Tongue (tissue), 3 donors: ENCODE measurements at places on chromosomes 13 and 19.

- no peak for DNase-seq
Measured at GRCh38 chr13:59684105-59684504, 479.6 kb downstream of the DIAPH3 start.

- no peak for DNase-seq
Measured at GRCh38 chr19:15110418-15110815, 3.2 kb downstream of the SYDE1 start.

- peak; percentile 72 for DNase-seq
Measured at GRCh38 chr13:23159205-23159759, 21.5 kb upstream of the SGCG start.

DNA sequence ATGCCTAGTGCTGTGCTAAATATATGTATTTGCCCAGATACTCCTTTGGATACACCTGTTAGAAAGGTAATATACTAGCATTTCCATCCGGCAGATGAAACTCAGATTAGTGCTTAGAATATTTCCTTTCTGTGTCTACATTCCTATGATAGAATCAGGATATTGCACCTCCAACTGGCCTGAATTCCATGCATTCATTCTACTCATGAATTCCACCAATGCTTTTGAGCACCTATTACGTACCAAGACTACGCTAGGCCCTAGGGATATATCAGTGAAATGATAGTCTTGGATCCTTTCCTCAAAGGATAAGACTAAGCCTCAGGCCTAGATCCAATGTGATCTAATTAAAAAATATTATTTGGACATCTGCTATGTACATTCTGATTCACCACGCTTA is 223.8 kb upstream of the SERP2 start:
- DNase-seq: no peak

- no peak for DNase-seq
Measured at GRCh38 chr13:75222031-75222430, 259.9 kb downstream of the TBC1D4 start.

DNA sequence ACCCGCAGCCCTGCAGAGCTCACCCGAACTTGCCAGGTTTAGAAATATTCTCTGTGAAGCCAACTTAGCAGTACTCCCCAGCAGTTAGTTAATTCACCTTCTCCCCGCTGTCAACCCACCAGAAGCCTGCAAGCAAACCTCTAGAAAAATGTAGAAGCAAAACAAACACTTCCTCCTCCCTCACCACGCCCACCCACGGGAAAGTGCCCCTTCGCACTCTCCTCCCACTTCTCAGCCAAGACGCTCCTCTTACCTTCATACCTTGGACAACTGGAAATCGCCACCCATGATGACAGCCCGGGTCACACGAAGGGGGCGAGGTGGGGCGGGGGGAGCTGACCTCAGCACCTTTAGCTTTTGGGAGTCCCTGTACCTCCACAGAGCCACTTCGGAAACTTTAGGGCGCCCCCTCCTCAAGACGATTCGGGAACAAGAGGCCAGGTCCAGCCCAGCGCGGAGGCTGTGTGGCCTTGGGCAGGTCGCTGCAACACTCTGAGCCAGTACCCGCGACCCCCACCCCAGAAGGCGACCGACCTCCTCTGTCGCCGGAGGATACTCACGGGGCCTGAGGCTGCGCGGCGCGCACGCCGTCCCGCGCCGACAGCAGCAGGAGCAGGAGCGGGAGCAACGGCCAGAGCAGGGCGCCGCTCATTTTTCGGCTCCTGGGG is 485 bp downstream of the CPAMD8 start:
- DNase-seq: peak; percentile 45

- DNase-seq: no peak
Measured at GRCh38 chr13:106690779-106691178, 122.8 kb upstream of the ARGLU1 start.

- peak; percentile 70 for DNase-seq
Measured at GRCh38 chr13:106520251-106521054, 15.0 kb downstream of the EFNB2 start.

- peak; percentile 57 for DNase-seq
Measured at GRCh38 chr19:21482863-21483276, 22.5 kb upstream of the ZNF429 start.

- DNase-seq: no peak
Measured at GRCh38 chr13:110425444-110425780, 118.3 kb downstream of the COL4A2 start.

DNA sequence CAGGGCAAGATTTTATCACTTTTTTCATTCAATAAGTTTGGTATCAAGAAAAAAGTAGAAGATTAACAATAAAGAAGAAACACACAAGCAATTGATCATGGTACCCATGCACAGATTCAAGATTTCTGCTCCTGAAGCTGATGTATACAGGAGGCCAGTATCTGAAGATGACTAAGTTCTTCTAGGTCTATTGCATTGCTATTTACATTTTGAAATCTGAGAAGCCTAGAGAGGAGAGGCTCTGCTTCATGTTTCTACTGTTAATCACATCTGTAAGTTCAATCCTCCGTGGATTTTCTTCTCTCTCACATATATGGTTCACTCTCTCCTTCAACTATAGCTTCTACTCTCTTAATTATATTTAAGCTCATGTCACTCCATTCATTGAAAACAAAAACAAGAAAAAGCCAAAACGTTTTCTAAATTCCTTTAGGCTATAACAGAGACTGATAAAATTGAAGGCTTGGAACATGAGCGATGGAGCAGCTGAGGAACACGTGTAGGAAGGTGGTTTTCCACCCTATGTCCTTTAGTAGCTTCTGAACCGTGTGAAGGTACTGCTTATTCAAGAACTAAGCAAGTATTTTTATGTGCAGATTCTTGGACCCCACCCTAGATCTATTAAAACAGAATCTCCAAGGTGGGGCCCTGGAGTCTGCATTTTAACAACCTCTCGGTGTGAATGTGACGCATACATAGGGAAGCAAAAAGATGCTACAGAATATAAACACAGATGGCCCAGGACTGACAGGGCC is 198.2 kb downstream of the EFNB2 start:
- DNase-seq: no peak

- peak; percentile 65 for DNase-seq
Measured at GRCh38 chr13:75437582-75438318, 44.2 kb downstream of the TBC1D4 start.

DNA sequence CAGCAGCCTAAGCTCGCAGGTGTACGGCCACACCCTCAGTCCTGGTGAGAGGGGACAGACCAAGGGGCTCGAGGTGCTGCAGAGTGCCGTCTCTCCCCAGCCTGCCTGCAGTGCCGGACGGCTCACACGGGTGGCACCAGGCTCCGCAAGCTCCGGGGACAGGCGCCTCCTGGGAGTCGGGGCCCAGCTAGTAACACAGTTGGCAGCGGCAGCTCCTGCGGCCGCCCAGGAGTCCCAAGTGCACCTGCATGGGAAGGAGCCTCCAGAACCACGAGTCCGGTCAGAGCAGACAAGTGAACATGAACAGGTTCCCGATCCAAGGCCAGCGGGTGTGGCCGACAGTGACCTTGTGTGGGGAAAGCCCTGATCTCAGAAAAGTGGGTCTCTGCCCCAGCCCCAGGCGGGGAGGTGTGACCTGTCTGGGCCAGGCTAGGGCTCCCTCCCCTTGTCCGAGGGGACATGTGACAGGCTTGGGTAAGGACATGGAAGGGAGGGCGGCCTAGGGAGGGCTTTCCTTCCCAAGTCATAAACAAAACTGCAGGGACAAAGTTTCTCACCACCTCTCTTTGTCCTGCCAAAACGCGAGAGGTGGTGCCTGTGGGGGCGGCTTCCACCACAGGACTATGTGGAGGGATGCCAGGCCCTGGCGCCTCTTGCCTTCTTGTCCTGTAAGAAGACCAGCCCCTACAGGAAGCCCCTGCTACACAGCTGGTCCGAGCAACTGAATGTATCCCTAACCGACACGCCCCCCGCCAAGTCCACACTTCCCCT is 46.5 kb downstream of the MLLT1 start:
- peak; percentile 72 for DNase-seq

GRCh38 chr19:2034729-2035589 is 16.1 kb downstream of the MKNK2 start:
- no peak for DNase-seq

- DNase-seq: no peak
Measured at GRCh38 chr13:59587030-59587429, 576.7 kb downstream of the DIAPH3 start.
